Brain (organoid and tissue), 16 donors: ENCODE measurements at places on chromosomes 7 and 10.

GRCh38 chr7:26992670-26993069 is 103.1 kb downstream of the HOXA1 start:
- no peak for DNase-seq

DNA sequence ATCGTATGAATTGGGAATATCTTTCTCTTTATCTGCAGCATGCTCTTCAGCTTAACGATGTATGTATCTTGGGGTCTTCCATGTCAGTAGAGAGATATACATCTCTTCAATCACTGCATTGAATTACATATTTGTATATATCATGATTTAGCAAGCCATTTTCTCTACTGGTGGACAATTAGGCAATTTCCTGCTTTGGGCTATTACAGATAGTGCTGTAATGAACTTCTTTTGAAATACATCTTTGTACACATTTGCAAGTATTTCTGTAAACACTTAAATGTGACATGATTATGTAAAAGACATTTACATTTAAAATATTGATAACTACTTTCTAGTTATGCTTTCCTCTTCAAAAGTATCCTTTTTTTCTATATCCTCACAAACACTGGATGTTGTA is 199.0 kb downstream of the PPP1R9A start:
- no peak for DNase-seq

- no peak for DNase-seq
Measured at GRCh38 chr7:141312828-141313521, 238.2 kb upstream of the AGK start.

DNA sequence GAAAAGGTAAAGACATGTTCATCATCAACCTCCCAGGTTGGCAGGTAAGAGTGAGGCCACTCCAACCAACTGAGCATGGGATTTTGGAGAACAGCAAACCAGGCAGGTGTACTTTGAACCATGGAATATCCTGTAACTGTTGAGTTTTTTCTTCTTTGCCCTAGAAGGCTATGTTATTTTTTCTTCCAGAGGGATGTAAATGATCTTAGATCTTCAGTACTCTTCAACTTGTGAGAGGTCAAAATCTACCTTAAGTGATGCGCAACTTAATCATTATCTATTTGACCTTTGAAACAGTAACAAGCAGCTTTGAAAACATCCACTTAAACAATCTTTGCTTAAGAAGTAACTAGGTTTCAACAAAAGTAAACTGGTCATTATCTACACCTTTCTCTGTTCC is at the start of gene CUBN:
Gene CUBN, minus strand, starts transcription at position 71 of the 400 bp plus-strand sequence. Its CDS starts 46 bp downstream, at position 25.
- no peak for DNase-seq

DNA sequence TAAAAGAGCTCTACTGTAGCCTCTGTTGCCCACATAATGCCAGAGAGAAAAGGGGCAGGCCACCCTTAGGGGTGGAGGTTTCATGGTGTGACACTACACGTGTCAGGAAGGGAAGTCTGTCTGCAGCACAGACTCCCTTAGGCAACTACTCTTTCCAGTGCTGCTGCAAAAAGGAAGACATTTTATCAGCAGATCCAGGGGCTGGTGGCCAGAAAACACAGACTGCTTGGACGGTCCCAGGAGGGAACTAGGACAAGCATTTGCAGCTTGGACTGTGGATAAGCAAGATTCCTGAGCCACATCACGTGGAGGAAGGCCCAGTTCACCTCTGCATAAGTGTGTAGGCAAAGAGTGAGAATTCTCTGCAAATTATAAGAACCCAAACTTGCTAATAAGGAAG is 220.8 kb downstream of the FANK1 start:
- no peak for DNase-seq

DNA sequence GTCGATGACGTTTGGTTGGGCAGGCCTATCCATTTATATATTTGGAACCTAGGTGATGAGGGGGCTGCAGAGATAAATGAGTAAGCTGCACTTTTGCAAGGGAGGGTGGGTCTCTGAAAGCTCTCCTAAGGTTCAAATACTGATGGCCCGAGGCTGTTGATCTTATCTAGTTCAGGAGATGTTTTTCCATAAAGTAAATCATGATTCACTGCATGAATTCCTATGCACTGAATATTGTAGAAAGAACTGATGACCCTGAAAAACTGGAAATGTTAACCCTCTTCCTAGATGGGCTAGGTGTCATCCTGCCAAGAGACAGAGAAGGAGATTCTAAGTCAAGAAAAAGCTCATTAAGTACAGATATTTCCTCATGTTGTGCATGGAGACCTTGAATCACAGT is 459.9 kb downstream of the PLXNA4 start:
- no peak for DNase-seq

DNA sequence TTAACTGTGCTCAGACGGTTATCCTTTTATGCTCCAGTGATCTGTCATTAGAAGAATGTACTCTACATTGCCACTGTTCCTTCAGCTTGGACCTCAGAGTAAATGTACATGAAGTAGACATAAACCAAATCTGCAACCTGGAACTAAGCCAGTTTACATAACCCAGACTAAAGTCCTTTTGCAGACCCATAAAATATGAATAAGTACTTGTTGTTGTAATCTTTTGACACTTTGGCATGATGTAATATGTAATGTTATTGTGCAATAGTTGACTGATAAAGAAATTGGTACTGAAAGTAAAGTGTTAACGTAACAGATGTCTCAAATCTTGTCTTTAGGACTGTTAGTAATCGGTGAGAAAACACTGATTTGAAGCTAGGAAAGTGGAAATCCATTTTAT is 115.8 kb upstream of the SORCS1 start:
- no peak for DNase-seq

- DNase-seq = no peak
Measured at GRCh38 chr7:136039577-136040345, 62.6 kb upstream of the MTPN start.

DNA sequence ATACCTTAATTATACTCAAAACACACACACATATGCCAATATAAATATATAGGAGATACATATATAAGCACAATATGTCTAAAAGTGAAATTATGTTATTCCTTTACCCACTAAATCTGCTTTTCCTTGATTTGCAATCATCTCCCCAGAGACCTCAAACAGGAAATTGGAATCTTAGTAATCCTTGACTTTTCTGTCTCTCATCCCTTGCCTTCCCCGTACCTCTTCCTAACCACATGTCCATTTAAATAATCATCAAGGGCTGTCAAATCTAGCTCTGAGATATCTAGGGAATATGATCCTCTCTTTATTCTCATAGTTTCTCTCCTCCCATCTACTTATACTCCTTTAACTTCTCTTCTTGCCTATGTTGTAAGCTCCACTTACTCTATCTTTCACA is 336.6 kb downstream of the HGF start:
- DNase-seq = no peak

DNA sequence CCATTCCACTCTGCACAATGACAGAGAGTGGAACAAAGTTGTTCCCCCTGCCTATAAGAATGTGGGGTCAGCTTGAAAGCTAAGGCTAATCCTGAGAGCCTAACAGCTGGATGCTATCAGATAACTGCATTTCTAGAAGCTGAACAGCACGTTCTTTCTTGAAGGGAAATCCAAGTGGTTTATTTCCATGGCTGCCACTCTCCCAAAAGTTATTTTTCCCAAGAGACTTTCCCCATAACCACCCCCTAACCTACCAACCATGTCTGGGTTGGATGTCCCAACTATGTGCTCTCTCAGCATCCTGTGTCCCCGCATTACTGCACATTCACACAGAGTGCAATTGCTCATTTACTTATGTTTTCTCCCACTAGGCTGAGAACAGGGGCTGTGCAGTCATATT is 140.7 kb upstream of the ANKRD1 start:
- no peak for DNase-seq

- DNase-seq = no peak
Measured at GRCh38 chr7:155336812-155337602, 39.3 kb downstream of the INSIG1 start.

DNA sequence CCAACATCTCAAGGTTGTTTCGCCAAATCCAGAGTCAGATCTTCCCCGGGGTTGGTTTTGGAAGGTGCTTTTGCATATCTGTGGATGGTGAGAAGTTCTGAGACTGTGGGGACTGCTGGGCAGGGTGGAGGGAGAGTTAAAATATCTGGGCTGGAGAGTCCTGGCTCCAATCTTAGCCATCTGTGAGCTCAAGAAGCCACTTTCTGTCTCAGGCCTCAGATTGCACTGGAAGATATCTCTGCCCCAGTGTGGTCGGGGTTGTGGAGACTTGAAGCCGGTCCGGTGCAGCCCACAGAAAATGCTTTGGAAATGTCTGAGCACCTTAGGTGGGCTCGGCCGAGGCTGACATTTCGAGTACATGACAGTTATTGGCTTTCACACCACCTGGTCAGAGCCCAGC is 72.2 kb upstream of the SFMBT2 start:
- no peak for DNase-seq

DNA sequence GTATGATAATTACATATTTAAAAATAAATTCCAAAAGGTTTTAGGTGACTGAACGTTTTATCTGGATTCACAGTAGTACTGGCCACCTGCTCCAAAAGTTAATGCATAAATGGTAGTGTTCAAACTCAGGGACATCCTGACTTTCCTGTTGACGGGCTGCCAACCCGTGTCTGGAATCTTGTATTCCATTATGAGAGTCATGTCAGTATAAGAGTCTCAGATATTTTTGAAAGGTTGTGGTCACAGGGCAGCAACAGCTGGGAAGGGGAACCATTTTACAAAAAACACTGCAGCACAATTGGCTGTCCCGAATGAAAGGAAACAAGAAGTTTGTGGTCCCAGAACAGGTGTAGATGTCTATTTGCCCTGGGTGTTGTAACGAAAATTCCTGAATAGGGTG is 2.8 kb downstream of the TDRD1 start:
- no peak for DNase-seq

DNA sequence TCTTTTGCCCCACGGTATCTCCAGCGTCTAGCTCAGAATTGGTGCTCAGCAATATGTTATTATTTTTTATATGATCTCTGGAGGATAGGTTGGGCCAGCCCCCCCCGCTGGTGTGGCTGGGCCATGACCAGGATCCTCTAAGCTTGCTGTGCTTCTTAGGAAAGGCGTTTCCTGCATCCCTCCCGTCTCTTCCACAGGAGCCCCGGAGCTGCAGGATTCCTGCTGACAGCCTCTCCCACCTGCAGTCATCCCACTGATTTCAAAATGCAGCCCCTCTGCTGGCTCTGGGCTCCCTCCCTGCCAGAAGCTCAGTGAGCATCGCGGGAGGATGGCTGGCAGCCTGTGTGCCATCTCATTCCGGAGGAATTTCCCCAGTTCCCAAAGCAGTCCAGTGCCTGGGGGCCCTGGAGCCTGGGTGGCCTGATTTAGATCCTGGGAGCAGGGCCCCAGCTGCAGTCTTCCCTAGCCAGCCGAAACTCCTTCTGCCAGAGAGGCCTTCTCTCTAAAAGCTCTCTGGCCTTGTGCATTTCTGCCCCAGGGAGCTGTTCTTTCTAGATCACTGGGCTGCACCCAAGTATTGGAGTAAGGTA is 21.8 kb upstream of the GOLGA7B start:
- no peak for DNase-seq

DNA sequence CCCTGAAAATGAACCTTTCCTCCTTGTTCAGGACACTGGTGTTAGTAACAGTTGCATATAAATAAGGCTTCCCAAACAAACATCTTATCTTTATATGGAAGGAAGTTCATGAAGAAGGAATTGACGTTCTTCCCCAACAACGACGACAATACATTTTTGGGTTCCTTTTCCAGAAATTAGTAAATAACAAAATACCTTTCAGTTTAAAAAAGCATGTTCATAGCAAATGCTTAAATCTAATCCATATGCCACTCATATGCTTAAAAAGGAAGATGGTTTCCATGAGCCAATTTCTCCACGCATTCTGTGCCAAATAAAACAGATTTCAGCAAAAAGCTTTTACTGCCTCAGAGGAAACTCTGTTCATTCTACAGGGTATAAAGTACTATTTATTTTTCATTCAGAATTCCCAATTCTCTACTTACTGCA is 182.6 kb downstream of the COBL start:
- DNase-seq = no peak

DNA sequence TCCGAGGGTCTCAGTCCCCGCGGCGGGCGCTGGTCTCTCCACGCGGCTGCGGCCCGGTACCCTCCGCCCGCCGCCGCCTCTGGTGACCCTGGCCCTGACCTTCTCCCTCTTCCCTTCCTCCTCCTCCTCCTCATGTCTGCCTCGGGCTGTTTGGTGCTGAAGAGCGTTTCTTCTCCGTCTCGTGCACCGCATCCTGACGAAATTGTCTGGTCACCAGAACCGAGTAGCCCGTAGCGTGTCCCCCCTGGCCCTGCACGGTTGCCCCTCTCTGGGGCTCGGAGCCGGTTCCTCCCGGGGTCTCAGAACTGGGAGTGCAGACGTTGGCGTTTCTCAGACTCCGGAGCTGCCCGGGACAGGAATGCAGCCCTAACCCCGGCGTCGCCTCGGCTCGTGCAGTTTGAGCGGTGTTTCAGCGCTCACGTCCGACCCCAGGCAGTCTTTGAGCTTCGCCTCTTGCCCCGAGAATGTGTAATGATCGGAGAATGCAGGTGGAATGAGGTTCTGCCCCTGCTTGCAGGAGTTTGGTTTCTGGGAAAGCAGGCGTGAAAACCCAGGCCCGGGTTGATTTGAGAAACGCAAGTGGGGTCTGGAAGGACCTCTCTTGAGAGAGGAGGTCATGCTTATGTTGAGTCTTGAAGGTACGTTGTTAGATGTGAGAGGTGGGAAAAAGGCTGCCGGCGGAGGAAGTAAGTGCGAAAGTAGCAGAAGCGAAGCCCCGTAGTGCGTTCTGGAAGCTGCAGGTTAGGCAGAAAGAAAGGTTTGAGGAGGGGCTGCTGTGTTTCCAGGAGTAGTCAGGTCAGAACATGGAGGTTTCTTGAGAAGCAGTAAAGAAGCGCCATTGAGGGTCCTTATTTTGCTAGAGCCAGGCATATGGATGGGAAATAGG is 743 bp downstream of the RBM17 start:
- DNase-seq = peak; percentile 38

- no peak for DNase-seq
Measured at GRCh38 chr10:18368273-18368672, 228.0 kb downstream of the CACNB2 start.
